NCI-H1694 (cell line): ENCODE measurements at places on chromosomes 11 and 22.
A peak's percentile ranks its signal among the peaks of the same experiment; 100 is the strongest.

- no peak for DNase-seq
Observed at GRCh38 chr22:42022162-42022847, 23.7 kb downstream of the WBP2NL start.

DNA sequence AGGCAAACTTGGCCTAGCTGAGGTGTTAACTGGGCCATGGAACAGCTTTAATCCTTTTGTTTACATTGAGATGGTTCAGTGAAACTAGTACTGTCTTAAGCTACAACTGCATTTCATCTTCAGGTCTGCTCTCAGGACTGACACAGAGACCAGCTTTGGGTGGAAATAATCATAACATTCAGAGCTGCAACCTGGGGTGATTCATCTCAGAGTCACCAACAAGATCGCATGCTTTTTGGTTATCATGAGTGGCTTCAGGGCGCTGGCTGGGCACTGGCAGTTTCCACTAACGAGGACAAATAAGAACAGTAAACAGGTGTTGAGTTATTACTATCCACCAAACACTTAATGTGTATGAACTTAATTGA lies 60.9 kb upstream of the PAX6 start:
- DNase-seq = no peak

GRCh38 chr11:102654761-102655160 lies 29.6 kb upstream of the MMP20 start:
- DNase-seq = no peak

DNA sequence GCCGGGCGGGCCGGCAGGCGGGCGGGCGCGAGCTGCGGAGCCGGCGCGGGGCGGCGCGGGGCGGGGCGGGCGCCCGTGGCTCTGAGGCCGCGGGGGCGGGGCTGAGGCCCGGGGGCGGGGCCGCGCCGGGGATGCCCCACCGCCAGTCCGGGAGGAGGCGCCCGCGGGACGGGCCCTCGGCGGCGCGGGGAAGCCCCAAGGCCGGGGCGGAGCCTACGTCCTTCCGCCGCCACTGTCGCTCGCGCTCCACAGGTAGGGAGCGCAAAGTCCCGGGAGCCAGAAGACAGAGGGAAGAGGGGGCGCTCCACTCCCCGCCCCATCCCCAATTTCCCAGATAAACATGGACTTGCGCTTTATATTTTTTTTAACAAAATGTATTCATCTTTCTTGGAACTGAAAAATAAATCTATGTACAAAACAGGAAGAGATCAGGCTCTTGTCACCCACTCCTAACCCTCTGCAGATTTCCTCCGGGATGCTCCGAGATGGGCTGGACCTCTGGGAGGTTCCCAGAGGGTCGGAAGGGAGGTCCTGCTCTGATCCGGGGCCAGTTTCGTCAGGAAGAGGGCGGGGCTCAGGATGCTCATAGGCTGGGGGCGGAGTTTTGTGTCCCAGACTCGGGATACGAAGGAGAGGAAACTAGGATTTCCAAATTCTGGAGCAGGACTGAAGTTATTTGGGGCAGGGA lies at the start of gene MAP4K2:
Gene MAP4K2 (minus strand): TSS at position 57 of the 688 bp plus-strand sequence. CDS start 65 bp downstream, outside the sequence.
- peak; percentile 60 for DNase-seq

DNA sequence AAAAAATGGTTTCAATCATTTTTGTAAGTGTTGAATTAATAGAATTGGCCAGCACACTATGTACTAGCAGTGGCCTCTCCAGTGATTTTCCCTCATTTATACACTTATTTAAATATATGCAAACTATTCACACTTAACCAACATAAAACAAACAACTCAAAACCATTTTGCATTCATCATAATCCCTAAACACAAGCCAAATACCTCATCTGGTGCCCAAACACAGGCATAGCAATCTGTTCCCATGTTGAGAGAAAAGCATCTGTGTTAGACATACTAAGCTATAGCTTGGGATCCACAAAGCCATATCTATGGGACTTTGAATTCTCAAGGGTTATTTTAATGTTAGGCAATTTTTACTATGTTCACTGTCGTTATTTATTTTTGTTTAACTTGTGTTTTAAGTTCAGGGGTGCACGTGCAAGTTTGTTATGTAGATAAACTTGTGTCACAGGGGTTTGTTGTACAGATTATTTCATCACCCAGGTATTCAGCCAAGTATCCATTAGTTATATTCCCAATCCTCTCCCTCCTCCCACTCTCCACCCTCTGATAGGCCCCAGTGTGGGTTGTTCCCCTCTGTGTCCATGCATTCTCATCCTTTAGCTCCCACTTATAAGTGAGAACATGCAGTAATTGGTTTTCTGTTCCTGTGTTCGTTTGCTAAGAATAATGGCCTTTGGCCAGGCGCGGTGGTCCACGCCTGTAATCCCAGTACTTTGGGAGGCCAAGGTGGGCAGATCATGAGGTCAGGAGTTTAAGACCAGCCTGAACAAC lies 31.0 kb upstream of the RCN1 start:
- peak; percentile 35 for DNase-seq

- DNase-seq = no peak
Observed at GRCh38 chr22:36154423-36154945, 6.1 kb downstream of the APOL3 start.

GRCh38 chr11:116543911-116544475 lies 228.8 kb downstream of the BUD13 start:
- DNase-seq = no peak

GRCh38 chr11:65309006-65309405 lies 5.7 kb upstream of the CDC42EP2 start:
- no peak for DNase-seq

- peak; percentile 48 for DNase-seq
Observed at GRCh38 chr22:23106906-23107367, 34.9 kb downstream of the RSPH14 start.

DNA sequence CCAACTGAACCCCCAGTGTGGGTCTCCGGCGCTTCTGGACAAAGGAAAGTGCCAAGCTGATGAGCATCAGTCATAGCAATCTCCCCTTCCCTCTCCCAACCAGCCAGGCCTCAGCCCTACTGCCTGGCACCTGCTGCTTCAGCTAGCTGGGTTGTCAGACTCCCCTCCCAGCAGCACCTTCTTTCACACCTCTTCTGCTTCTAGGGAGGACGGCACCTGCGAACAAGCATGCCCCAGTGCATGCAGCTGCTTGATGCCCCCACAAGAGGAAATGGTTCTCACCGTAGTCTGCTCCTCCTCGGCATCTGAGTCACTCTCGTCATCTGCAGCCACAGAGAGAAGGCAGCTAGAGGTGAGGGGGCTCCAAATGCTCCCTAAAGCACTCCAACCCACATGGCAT lies 25.4 kb downstream of the THOC5 start:
- DNase-seq = no peak

DNA sequence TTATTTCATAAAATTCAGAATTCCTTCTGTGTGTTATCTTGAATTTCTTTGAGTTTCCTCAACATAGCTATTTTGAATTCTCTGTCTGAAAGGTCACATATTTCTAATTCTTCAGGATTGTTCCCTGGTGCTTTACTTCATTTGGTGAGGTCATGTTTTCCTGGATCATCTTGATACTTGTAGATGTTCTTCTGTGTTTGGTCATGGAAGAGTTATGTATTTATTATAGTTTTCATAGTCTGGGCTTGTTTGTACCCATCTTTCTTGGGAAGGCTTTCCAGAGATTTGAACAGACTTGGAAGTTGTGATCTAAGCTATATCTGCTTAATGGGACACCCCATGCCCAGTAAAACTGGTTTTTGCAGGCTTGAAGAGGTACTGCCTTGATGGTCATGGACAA lies 149.6 kb downstream of the METTL15 start:
- DNase-seq = no peak

DNA sequence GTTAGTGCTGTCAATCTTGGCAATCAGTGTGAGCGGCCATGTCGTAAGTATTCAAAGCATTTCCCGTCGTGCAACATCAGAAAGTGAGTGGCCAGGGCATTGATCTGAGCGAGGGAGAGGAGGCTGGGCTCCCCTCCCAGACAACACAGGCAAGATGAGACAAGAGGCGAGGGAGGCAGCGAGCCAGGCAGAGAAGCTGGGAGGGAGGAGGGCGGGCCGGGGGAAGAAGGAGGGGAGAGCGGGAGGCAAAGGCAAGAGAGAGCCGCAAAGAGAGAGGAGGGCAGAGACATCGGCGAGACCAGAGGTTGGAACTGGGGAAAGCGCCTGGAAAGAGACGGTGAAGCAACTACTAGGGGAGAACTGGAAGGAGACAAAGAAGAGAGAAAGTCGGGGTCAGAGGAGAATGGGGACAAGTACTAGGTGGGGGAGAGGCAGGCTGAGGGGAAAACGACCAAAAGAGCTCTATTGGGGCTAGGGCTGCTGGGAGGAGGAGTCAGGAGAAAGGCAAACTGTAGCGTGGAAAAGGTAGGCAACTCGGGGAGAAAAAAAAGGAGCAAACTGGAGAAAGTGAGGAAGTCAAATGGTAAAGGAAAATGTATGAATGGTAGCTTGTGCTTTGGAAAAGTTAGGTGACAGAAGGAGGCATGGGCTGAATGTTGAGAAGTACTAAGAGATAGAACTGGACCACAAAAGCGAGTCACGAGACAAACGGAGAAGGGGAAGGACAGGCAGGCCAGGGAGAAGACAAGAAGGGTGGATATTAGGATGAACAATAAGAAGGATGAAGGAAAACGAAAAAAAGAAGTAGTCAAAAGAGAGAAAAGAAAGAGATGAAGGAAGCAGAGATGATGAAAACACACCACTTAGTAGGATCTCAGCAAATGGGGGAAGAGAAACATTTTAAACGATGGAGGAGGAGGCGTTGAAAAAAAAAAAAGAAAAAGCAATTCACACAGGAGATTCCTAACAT lies 130.5 kb upstream of the C11orf58 start:
- DNase-seq = no peak

- DNase-seq = no peak
Observed at GRCh38 chr11:83836065-83836464, 549.9 kb upstream of the CCDC90B start.

- DNase-seq = no peak
Observed at GRCh38 chr11:131713529-131714134, 343.2 kb downstream of the NTM start.

GRCh38 chr11:9616858-9617257 lies 43.4 kb downstream of the WEE1 start:
- no peak for DNase-seq

- DNase-seq = no peak
Observed at GRCh38 chr22:23398701-23399366, 181.3 kb downstream of the IGLL1 start.

- no peak for DNase-seq
Observed at GRCh38 chr11:48011102-48011797, 30.9 kb downstream of the PTPRJ start.

DNA sequence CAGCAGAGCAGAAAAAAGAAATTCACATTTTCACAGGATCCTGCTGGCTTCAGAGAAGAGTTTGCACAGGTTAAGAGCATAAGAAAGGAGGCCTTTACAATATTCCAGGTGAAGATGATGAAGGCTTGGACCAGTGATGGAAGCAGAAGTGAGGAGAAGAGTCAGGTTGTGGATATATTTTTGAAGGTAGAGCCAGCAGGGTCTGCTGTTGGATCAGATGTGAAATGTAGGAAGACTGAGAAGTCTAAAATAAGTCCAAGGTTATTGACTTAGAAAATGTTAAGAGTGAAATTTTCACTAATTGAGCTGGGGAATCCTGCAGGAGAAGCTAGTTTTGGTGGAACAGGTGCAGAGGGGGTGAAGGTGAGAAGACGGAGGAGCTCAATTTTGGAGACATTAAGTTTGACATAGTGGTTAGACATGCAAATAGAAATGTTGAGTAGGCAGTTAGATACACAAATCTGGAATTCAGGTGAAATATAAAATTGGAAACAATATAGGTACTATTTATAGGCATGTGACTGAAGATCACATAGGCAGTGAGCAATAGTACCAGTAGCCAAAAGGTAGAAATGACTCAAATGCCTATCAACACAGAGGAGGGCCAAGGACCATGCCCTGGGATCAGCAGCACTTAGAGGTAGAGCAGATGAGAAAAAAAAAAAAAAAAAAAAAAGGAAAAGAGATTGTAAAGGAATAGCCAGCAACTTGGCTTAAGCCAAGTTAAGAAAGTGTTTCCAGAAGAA lies 252.0 kb downstream of the AASDHPPT start:
- no peak for DNase-seq

- DNase-seq = no peak
Observed at GRCh38 chr11:33989461-33989860, 62.1 kb upstream of the CAPRIN1 start.

DNA sequence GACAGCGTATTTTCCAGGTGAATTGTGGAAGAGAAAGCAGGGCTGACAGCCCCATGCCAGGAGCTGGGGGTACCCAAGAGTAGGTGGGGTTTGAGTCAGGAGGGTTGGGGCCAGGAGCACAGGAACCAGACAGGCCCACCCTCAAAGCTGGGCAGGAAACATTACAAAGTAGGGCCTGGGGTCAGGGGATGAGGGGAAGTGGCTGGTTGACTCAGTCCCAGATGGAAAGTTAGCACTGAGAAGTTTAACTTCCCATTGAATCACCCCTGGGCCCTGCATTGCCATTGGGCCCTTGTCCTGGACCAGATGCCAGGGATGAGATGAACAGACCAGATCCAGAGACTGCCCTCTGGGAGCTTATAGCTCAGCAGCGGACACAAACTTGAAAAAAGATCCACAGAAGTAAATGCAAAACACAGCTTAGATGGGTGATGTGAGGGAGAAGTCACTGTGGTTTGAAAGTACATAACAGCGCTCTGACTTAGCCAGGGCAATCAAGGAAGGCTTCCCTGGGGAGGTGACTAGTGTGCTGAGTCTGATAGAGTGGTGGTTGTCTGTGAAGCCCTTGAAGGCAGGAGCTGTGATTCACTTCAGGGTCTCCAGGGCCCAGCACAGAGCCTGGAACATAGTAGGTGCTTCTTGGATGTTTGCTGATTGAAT lies 2.2 kb downstream of the MAFF start:
- DNase-seq = no peak

- no peak for DNase-seq
Observed at GRCh38 chr22:50063589-50064393, 5.7 kb upstream of the TTLL8 start.

DNA sequence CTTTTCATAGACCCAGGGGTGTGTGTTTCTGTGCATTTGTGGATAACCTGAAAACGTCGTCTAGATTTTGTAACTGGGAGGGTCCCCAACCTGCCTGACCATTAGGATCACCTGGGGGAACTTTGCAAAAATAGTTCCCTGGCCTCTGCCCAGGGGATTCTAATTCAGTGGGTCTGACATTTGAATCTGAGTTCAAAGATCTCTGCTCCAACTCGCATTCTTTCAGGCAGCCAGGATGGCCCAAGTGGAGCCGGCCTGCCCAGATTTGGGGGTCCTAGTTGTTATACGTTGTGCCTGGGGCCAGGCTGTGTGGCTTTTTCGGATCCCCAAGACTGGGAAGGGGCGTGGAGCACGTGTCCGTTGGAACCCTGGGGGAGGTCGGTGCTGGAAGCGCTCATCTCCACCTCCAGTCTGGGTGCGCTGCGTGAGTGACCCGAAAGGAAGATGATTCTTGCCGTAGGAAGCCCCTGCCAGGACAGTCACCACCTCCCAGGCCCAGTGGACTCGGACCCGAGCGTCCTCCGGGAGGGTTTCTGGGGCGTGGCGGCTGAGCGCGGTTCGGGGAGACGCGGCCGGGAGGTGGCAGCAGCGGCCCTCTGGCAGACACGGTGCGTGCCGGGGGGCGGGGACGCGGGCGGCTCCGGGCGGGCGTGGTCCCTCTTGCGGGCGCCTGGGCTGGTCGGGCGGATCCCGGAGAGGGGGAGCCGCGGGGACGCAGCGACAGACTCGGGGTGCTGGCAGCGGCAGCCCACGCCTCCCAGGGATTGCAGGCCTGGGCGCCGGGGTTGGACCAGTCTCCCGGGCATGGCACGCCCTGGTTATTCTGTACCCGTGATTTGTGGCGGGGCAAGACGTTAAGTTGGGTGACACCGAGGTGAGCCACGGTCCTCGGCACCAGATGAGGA lies 29.2 kb upstream of the PLET1 start:
- DNase-seq = no peak

- no peak for DNase-seq
Observed at GRCh38 chr11:12560362-12560761, 113.9 kb upstream of the TEAD1 start.

GRCh38 chr11:2537896-2538724 lies 93.3 kb downstream of the KCNQ1 start:
- DNase-seq = no peak
